ENCODE measurements at places on chromosomes 2 and 18. TPM values are rescaled to one million over a fixed set of nuclear protein-coding genes. Genes with fewer than 3 reads are reported as not detected.

Gene ERICH2
- total RNA-seq = not detected

Gene ODC1
- 170 TPM for total RNA-seq

Gene RNF144A
- total RNA-seq = 10.0 TPM

Gene APCDD1
- not detected for total RNA-seq

Gene CREG2
- total RNA-seq = 14.2 TPM

Gene UGT1A3
- total RNA-seq = not detected

Gene MSTN
- total RNA-seq = not detected

Gene UGT1A4
- not detected for total RNA-seq

All from A549 treated with GW870086 at 1 μM for 4 hours (cell line).